Fibroblast of skin of abdomen (primary cell): ENCODE measurements at places on chromosomes 4 and X.
A peak's percentile ranks its signal among the peaks of the same experiment; 100 is the strongest.

DNA sequence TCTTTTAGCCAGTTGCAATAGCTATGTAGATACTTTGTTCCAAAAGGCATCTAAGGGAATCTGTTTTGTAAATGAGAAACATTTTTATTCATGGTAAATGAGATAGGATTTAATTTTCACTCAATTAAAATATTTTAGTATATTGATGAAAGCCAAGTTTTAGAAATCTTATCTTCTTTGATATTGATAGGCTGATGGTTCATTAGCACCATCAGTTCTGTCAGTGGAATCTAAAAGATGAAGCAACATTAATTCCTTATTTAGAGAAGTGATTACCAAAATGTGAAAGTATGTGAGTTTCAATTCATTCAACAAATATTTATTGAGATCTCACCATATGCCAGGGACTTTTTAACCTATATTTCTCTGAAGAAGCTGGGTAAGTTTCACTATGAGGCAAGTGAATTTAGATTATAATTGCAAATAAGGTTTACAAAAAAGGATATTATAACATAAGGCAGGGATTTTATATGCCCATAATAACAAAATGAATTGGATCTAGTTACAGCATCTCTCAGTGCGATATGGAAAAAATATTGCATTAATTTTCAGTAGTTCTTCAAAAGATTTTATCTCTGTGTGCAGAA is 79.3 kb downstream of the GABRB1 start:
- no peak for DNase-seq

DNA sequence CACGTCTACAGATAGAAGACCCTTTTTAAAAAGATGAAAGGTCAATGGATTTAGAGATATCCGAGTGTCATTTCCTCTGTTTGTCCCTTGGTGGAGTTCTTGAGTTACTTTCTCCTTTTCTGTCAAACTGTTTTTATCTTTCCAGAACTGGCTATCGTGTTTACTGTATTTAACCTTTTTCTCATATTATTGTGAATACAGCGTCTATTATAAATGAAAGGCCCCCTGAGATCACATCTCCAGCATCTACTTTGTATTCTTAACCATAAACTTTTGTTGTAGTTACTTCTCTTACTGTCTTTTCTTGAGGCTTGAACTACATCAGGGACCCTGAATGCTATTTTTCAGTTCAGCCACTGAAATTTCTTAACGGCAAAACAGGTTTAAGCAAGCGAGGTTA is 4.0 kb upstream of the PCDH7 start:
- DNase-seq, result peak; percentile 36

GRCh38 chr4:185778307-185778706 is 33.7 kb downstream of the SORBS2 start:
- no peak for DNase-seq

GRCh38 chr4:18850867-18851266 is 829.3 kb upstream of the LCORL start:
- DNase-seq, result no peak
